ENCODE measurements at places on chromosomes 13 and 19.
A peak's percentile ranks its signal among the peaks of the same experiment; 100 is the strongest.

GRCh38 chr19:18657590-18658365 lies 20.9 kb downstream of the KLHL26 start:
- DNase-seq: peak; percentile 63

GRCh38 chr19:1041835-1042685 lies 2.2 kb downstream of the ABCA7 start:
- DNase-seq: no peak

GRCh38 chr19:616747-617526 lies 16.4 kb downstream of the POLRMT start:
- no peak for DNase-seq

- DNase-seq: peak; percentile 96
Measured at GRCh38 chr19:19488875-19489690, 26.3 kb downstream of the TSSK6 start.

DNA sequence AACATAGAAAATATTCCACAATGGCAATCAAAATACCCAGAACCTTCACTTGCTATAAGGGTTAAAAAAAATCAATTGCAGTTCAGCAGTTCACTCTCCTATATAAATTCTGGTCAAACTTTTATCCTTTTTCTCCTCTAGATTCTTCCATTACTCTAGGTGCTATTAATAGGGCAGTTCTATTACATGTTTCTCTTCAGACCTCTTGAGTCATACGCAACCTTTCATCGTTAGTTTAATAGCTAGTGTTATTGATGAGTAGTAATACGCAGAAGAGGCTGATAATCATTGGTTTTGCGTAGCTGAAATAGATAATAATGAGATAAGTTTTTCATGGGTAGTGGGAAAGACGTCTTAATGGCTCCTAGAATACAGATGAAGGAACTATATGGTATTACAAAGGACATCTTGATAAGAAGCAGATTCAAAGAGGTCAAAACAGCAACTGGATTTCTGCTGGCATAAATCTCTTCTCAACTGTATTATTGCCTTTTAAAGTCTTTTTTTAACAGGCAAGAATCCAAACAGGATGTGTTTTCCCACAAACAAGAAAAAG lies 118.3 kb upstream of the STARD13 start:
- DNase-seq: no peak

GRCh38 chr13:50812242-50812641 lies 31.2 kb downstream of the DLEU7 start:
- no peak for DNase-seq

DNA sequence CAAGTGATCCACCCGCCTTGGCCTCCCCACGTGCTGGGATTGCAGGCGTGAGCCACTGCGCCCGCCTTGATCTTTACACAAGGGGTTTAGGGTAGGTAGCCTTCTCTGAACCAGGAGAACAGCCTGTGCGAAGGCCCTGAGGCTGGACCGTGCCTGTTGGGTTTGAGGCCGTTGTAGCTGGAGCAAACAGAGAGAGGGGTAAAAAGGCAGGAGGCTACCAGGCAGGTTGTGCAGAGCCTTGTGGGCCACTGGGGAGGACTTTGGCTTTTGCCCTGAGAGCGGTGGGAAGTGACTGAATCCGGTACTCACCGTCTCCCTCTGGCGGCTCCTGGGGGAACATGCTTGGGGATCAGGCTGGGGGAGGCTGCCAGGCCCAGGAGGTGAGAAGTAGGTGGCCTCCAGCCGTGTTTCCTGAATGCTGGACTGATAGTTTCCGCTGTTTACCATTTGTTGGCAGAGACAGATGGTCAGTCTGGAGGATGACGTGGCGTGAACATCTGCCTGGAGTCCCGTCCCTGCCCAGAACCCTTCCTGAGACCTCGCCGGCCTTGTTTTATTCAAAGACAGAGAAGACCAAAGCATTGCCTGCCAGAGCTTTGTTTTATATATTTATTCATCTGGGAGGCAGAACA lies 24.6 kb downstream of the SPC24 start:
- peak; percentile 72 for DNase-seq

DNA sequence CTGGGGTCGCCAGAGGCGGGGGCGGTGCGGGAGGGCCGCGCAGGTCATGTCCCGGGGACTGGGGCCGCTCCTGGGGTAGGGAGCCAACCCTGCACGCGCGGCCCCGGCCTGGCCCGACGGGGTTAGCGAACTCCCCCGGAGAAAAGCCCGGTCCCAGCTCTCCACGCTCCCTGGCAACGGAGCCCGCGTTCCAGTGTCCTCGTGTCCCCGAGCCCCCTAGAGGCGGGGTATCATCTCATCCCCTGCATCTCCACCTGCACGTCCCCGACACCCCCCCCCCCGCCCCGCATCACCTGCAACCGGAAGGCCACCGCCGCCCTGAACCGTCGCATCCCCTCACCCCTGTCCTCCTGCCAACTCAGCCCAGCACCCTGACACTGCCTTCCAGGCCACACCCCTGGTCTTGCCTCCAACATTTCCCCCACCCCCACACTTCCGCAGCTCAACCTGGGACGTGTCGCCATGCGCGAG lies 2.7 kb downstream of the WDR88 start:
- no peak for DNase-seq

GRCh38 chr19:5987077-5987818 lies 9.3 kb upstream of the RANBP3 start:
- DNase-seq: peak; percentile 73

- DNase-seq: no peak
Measured at GRCh38 chr13:21747456-21747855, 76.6 kb downstream of the FGF9 start.

DNA sequence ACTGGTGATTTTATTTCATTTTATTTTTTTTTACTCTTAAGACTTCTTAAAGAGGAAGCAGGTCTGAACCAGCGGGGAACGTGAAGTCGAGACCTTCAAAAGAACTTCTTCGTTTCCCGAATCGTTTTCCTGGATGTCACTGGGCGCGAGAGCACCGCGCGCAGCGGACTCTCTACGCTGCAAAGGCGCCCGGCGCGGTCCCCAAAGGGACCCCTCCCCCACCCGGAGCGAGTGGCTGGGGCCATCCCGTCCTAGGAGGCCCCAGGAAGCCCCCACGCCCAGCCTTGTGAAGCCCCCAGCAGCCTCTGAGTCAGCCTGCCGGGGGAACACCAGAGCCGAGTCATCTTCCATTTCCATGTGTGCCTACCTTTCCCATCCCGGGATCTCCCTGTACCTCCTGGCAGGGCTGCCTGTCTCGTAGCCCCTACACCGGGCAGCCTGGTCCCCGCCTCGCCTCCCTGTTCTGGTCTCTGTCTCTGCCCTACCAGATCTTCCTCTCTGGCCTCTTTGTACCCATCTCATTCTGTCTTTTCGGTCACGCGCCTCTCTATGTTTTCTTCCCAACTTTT lies 608 bp downstream of the CD70 start:
- no peak for DNase-seq

DNA sequence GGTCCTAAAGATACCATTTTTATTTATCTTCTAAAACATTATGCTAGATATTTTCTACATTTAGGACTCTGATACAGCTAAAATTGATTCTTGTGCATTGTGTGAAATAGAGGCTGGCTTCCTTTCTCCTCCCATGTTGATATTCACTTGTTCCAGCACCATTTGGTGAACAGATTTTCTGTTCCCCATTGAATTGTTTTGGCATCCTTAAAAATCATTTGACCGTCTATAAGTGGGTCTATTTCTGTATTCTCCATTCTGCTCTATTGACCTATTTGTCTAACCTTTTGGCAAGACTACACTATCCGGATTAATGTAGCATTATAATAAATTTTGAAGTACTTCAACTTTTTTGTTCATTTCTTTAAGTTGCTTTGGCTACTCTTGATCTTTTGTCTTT lies 2689.2 kb downstream of the PCDH9 start:
- no peak for DNase-seq

GRCh38 chr13:59356607-59357006 lies 807.1 kb downstream of the DIAPH3 start:
- peak; percentile 28 for DNase-seq

DNA sequence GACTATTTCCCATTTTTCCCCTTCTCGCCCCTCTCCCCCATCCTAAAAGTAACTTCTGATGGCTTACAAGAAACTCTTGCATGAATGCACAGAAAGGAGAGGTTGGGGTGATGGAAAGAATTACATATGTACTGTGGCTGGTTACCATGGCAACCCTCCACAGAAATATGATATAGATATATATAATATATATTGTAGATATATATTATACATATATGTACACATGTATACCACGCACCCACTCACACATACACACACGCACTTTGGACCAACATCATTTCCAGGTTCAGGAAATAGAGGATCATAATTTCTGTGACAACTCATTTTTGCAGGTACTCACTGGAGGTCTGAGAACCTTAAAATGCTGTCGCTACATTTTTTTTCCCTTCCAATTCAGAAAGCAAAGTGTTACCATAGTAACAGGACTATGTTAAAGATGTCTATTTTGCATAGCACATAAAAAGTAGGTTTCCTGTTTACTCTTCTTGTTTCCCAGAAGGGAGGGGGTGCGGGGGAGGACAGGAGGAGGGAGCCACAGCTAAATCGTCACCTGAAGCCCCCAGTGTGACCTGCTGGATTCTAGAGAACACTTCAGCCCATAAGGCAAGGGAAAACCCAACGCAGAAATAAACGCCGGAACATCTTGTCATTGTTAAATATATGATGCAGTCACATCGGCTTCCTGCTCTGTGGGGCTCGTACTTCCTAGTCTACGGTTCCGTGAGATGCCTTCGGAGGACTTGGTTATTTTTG lies 44.7 kb downstream of the EFNB2 start:
- DNase-seq: no peak
